PC-9 (cell line): ENCODE measurements at places on chromosomes 5 and 9. TPM values are rescaled to one million over a fixed set of nuclear protein-coding genes. Genes with fewer than 3 reads are reported as not detected.

DNA sequence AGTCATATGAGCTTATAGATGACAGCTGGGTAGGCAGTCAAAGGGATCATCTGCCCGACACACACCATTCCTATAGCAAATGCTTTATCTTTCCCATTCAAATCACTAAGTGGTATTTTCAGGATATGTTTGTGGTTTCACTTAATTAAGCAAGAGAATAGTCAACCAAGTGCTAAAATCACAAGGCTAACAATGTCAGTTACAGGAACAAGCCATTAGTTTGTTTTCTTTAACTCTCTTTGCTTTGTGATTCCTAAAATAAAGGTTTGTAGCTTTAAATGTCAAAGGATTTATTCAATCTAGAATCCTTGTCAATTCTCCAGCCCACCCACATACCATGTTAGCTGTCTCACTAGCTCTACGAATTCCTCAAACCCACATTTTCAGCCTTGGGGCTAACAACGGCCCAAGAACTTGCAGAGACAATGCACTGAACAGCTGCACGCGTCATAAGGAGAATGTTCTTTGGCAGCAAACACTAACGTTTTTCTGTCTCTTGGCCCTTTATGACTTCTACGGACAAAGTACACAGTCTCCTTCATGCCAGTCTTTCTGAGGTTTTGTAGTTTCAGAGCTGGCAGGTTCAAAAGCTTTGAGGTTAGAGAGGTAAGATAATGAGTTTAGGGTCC is 56.6 kb downstream of the ELAVL2 start:
- no peak overlapping the region for H3K4me3 ChIP-seq
- H3K4me1 ChIP-seq: no peaks in the 10 kb centered on the region
- no peaks in the 10 kb centered on the region for H3K36me3 ChIP-seq
- no peaks in the 10 kb centered on the region for H3K27me3 ChIP-seq
- DNase-seq: peak; percentile 68
- H3K27ac ChIP-seq: no peak overlapping the region

DNA sequence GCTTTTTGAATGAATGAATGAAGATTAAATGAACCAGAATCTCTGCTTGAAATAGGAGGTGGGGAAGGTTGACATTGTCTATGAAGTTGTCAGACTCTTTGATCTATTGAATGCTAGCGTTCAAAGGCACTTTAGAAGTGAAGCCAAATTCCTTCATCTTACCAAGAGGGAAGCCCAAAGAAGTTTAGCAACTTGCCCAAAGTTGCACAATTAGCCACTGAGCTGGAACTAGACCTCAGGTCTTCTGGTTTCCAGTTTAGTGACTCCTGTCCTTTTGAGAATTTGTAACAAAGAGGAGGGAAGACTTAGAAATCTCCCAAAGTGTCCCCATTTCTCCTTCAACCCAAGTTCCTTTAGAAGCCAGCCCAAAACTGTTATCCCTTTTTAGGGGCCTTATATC is 20.7 kb upstream of the SLC1A3 start:
- H3K4me1 ChIP-seq: no peaks in the 10 kb centered on the region
- H3K4me3 ChIP-seq: no peak overlapping the region
- H3K27me3 ChIP-seq: no peaks in the 10 kb centered on the region
- DNase-seq: no peak

- no peak overlapping the region for H3K27ac ChIP-seq
- H3K4me3 ChIP-seq: peak overlapping the region; percentile 63
- no peaks in the 10 kb centered on the region for H3K36me3 ChIP-seq
Measured at GRCh38 chr9:36136894-36137391, 410 bp downstream of the GLIPR2 start.

GRCh38 chr5:126488443-126489065 is 65.3 kb downstream of the GRAMD2B start:
- no peak for DNase-seq
- no peak overlapping the region for H3K27ac ChIP-seq
- no peaks in the 10 kb centered on the region for H3K27me3 ChIP-seq
- no peaks in the 10 kb centered on the region for H3K4me1 ChIP-seq
- peaks cover 41% of the 10 kb centered on the region for H3K36me3 ChIP-seq
- no peak overlapping the region for H3K4me3 ChIP-seq

DNA sequence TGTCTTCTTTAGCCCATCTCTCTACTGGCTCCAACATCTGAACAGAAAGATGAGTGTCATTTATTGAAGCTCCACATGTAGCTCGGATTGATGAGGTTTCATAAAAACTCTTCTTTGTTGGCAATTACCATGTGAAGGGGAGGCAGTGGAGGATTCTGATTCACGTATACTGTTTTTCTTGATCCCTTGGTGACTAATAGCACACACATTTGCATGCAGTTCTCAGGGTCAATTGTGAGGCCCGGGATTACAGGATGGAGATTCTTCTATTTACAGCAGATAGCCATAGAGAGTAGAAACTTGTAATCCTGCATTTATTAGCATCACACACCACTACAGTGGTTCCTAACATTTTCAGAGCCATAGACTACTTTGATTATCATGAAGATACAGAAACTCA is 133.2 kb upstream of the MARCHF11 start:
- no peak for DNase-seq
- H3K27ac ChIP-seq: no peak overlapping the region
- no peaks in the 10 kb centered on the region for H3K4me1 ChIP-seq

DNA sequence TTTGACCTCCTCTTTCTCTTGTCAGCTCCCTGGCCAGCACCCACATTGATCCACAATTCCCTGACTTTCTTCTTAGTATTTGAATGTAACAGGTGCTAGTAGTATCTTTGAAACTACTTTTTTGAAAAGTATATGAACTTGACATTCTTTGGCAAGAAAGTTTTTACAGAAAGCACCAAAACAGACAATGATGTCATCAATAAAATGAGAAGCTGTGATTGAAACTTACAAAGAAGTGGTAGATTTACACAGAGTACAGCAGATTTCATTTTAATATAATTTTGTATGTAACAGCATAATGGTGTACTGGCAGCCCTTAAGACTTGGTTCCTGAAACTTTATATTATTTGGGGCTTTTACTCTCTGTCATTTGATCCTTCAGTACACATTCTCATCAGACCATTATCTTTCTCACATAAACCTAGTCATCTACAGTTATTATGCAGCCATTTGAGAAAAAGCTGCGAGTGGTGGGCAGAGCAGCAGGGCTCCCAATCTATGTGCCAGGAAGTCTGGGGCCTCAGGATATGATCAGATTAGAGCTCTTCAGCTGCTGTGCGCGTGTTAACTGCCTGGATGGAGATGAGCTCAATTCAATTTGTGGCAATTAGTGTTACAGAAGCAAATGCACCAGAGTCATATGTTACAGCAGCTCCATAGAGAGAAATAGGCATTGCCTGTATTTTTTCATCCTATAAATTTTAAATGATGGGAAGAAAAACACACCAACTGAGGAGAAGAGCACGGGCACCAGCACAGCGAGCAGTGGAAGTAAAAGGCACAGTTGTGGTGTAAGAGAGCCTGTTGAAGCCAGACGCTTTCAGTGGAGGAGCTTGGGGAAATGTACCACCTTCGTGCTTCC is 126.1 kb downstream of the STARD4 start:
- no peaks in the 10 kb centered on the region for H3K4me1 ChIP-seq
- H3K27me3 ChIP-seq: no peaks in the 10 kb centered on the region
- no peak overlapping the region for H3K27ac ChIP-seq

DNA sequence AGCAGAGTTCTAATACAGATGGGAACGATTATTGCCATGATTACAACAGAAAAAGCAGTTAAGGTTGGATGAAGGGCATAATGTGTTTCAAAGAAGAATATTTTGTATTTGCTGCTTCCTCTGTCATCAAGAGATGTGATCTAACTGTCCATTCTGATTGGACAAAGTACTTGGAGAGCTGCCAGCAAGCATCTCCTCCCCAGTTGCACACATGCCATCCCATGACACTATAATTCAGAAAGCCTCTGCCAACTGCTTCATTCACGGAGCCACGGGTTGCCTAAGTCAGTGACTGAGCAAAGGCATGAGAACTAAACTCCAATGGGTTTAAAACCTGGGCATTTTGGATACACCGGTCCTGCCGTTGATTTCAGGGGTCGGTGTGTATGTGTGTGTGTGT is 253.8 kb downstream of the CRB2 start:
- no peaks in the 10 kb centered on the region for H3K36me3 ChIP-seq
- no peaks in the 10 kb centered on the region for H3K4me1 ChIP-seq
- H3K4me3 ChIP-seq: no peak overlapping the region
- H3K27ac ChIP-seq: no peak overlapping the region
- H3K27me3 ChIP-seq: no peaks in the 10 kb centered on the region

- H3K4me1 ChIP-seq: peaks cover 13% of the 10 kb centered on the region
- no peak overlapping the region for H3K4me3 ChIP-seq
Measured at GRCh38 chr9:97441729-97442128, 29.8 kb downstream of the TDRD7 start.

GRCh38 chr5:16238018-16238417 is 58.4 kb upstream of the MARCHF11 start:
- H3K4me1 ChIP-seq: no peaks in the 10 kb centered on the region
- no peak overlapping the region for H3K27ac ChIP-seq
- no peaks in the 10 kb centered on the region for H3K36me3 ChIP-seq
- H3K27me3 ChIP-seq: peaks cover 11% of the 10 kb centered on the region
- no peak overlapping the region for H3K4me3 ChIP-seq

- H3K4me3 ChIP-seq: no peak overlapping the region
- no peak overlapping the region for H3K27ac ChIP-seq
- H3K36me3 ChIP-seq: no peaks in the 10 kb centered on the region
Measured at GRCh38 chr5:83924891-83925290, 204.2 kb upstream of the HAPLN1 start.

DNA sequence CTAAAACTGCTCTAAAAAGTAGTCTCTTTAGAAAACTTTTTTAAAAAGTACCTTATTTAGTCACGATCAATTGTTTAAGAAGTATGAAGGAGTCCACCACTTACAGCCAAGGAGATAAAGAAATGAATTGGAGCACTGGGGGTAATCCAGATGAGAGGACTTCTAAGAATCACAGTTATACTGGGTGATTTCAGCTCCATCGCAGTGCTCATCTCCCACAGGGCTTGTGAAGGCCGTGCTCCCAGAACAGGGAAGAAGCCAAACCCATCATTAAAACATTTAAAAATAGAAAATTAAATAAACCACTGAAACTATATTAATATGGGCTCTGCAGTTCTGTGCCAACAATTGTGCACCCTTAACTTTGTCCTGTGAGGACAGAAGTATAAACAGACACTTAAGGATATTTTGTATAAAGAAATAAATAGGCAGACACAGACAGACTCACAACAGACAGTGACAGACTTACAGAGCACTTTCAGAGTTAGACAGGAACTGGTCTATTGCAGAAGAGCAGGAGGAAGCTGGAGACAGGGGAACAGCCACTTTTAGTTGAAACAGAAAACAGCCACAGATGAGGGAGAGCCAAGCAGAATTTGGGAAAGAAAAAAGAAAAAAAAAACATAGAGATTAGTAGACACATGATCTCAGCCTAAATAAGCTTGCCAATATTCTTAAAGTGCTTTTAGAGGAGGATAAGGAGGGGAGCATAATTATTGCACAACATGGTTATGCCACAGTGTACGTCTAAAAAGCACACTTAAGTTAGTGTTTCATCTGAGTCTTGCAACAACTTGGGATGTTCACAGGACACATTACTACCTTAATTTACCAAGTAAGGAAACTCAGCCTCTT is 81.8 kb downstream of the FBXO38 start:
- no peak for DNase-seq
- H3K4me1 ChIP-seq: no peaks in the 10 kb centered on the region
- H3K27ac ChIP-seq: no peak overlapping the region
- no peaks in the 10 kb centered on the region for H3K27me3 ChIP-seq
- H3K4me3 ChIP-seq: no peak overlapping the region
- H3K36me3 ChIP-seq: no peaks in the 10 kb centered on the region

GRCh38 chr5:139378101-139378825 is 4.8 kb downstream of the SLC23A1 start:
- H3K27ac ChIP-seq: no peak overlapping the region
- DNase-seq: no peak
- H3K4me3 ChIP-seq: no peak overlapping the region
- no peaks in the 10 kb centered on the region for H3K36me3 ChIP-seq
- H3K4me1 ChIP-seq: peaks cover 32% of the 10 kb centered on the region
- no peaks in the 10 kb centered on the region for H3K27me3 ChIP-seq

GRCh38 chr9:26131886-26132285 is 453.6 kb upstream of the TUSC1 start:
- H3K36me3 ChIP-seq: no peaks in the 10 kb centered on the region
- DNase-seq: no peak
- H3K4me1 ChIP-seq: no peaks in the 10 kb centered on the region
- H3K27me3 ChIP-seq: no peaks in the 10 kb centered on the region
- no peak overlapping the region for H3K4me3 ChIP-seq
- no peak overlapping the region for H3K27ac ChIP-seq

DNA sequence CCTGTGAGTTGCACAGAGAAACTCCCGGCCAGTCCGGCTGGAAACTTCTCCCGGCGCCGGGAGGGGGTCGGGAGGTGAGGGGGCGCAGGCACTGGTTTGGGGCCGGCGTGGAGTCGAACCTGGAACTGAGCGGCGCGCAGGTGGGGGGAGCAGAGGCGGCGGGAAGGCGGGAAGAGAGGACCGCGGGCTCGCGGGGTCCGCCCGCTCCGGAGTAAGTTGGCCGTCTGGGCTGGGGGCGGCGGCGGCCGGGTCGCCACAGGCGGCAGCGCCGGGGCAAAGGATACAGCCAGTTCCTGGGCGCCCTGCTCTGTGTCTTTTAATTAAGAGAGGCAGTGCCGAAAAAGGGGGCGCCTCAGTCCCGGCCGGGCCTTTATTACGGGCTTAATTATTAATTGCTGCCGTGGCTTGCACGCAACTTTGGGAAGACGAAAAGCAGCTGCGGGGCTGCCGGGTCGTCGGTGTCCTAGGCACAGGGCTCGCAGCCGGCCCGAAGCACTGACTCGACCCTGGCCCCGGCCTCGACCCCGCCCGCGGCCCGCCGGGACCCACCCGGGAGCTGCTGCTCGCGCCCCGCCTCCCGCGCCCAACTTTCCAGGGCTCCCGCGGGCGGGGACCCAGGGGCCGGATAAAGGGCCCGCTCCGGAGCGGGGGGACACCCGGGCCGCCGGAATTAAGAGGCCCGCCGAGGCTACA is 1.1 kb downstream of the NTNG2 start:
- no peaks in the 10 kb centered on the region for H3K4me1 ChIP-seq
- no peak for DNase-seq
- no peak overlapping the region for H3K4me3 ChIP-seq
- H3K27ac ChIP-seq: no peak overlapping the region
- peaks cover 89% of the 10 kb centered on the region for H3K27me3 ChIP-seq
- no peaks in the 10 kb centered on the region for H3K36me3 ChIP-seq

DNA sequence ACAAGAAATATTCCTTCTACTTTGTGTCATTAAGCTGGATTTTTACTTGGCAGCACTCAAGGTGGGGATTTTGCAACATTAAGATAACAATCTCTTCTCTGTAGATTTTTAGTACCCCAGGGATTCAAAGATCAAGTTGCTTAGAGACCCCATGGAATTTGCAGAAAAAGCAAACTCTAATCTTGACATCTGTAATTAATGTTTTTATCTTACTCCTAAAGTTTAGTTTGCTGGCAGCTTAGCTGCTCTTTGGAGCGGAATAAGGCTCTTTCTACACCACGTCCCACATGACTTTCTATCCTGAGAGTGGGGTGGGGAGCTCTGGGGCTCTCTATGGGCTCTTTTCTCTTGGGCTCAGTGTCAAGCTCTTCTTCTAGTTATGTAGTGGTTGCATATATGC is 21.7 kb upstream of the SPDL1 start:
- no peaks in the 10 kb centered on the region for H3K36me3 ChIP-seq
- DNase-seq: no peak
- H3K4me3 ChIP-seq: no peak overlapping the region
- no peaks in the 10 kb centered on the region for H3K4me1 ChIP-seq
- H3K27me3 ChIP-seq: peaks cover 51% of the 10 kb centered on the region
- no peak overlapping the region for H3K27ac ChIP-seq

SLC6A19 gene
- not detected in 2 replicates for total RNA-seq

SLC46A2 gene
- not detected in 2 replicates for total RNA-seq

C9 gene
- total RNA-seq: not detected in 2 replicates

C9orf153 gene
- 0.48 and 0.52 TPM in 2 replicates for total RNA-seq

HCN1 gene
- total RNA-seq: not detected in 2 replicates

KIF24 gene
- total RNA-seq: 4.5 and 6.9 TPM in 2 replicates

ARL14EPL gene
- total RNA-seq: 0.37 TPM in 1 of 2 replicates, not detected in the other

DMRT3 gene
- total RNA-seq: not detected in 2 replicates
